ENCODE measurements at places on chromosomes 11 and 22. TPM values are rescaled to one million over a fixed set of nuclear protein-coding genes. Genes with fewer than 3 reads are reported as not detected.
A peak's percentile ranks its signal among the peaks of the same experiment; 100 is the strongest.

DMC1 gene
- 0.40 TPM for total RNA-seq

DNA sequence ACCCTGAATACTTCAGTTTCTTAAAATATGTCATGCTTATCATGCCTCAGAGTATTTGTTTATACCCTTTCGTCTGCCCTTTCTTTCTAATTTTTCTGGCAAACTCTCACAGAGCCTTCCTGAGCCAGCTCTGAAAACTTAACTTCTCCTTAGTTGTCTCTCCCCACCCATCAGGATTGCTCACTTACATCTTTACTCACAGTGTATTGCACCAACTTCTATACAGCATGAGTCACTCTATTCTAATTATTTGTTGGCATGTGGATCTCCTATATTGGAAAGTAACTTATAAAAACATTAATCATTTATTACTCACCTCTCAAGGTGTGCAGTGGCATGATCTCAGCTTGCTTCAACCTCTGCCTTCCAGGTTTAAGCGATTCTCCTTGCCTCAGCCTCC lies 114.9 kb downstream of the FANCF start:
- no peak for DNase-seq

- no peak for DNase-seq
Observed at GRCh38 chr22:39718921-39719475, 148.4 kb downstream of the CACNA1I start.

GRCh38 chr11:45285930-45286632 lies at the start of gene SYT13:
SYT13 (minus strand) TSS chr11:45286341; CDS start chr11:45286207, 134 bp downstream.
- peak; percentile 72 for DNase-seq

DNA sequence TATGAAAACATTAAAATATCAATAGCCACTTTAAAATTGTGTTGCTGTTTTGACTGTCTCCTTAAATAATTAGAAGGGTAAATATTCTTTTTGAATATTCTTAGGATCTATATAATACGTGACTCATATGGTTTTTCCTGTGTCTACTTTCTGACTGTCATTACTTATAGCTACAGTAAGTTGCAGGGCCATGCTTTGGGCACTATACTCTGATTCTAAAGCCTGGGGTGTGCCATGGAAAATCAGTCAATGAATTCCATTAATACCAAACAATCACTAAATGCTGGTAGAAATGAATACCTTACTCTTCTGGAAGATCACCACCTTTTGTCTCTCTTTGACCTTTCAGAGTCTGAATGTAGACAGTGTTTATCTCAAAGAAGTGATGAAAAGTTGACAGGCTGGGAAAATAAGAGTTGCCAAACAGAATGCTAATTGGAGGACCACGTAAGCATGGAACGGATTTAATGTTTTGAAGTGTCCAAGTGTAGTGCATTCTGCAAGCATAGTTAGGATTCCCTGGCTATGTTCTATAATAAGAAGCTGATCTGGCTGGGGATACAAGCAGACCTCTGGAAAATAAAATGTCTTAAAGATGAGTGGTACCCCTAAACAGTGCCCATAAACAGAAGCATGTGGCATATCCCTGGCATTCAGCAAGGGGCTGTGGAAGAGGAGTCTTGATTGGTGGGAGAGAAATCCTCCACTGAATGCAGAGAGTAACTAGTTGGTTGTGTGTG lies 16.8 kb downstream of the LUZP2 start:
- no peak for DNase-seq

DNA sequence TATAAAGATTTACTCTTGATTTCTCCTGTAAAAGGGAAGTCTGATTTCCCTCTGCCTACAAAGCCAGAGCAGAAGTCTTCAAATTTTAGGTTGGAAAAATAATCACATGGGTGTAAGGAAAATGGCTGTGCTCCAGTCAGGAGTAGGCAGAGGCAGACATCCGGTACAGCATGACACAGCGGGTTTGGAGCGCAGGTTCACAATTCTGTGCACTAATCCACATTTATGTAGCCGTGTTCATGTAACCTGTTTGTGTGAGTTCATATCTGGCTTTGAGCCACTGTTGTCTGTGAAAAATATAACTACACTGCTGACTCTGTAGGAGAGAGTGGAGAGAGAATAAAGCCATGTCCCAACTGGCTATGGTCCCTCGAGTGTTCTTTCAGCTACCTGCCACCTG lies 248.0 kb downstream of the CASP12 start:
- no peak for DNase-seq

- peak; percentile 44 for DNase-seq
Observed at GRCh38 chr11:7577291-7578190, 63.7 kb downstream of the PPFIBP2 start.

DNA sequence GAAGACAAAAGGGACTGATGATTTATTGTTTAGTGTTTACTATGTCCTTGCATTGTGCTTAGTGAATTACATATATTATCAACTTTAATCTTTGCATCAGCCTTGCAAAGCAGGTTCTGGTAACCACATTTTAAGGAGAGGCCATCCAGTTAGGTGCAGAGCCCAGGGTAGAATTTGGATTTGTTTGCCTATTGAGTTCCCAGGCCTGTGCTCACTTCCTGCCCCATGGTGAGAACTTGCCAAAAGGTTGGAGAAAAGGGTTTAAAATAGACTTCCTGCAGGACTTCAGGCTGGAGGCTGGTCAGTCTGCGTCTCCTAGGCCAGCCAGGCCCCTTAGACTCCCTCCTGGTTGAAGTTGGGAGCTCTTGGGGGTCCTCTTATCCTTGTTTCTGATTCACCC lies 72.1 kb downstream of the ATXN10 start:
- DNase-seq = no peak

SLC17A6 gene
- total RNA-seq = not detected

- no peak for DNase-seq
Observed at GRCh38 chr11:47061429-47062178, 115.1 kb downstream of the ARFGAP2 start.

DNA sequence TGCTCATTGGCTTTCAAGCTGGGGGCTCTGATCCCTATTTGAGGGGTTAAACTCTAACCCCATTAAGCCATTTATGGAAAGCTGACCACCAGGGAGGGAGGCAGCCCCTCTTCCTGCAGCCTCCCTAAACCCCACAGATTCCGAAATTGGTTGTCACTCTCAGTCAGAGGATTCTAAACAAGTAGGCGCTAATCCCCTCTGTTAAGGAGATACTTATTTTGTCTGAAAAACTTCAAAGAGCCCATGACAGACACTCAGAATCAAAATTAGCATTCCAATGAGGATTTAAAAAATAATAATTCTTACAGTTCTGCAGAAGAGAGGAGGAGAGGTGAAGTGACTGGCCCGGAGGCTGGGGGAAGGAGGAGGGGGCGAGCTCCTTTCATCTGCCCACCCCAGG lies 69.7 kb upstream of the LMO1 start:
- no peak for DNase-seq

AMOTL1 gene
- total RNA-seq = 54.3 TPM

CARD18 gene
- total RNA-seq = not detected

CPT1B gene
- total RNA-seq = 32.4 TPM

MRGPRX3 gene
- total RNA-seq = 0.17 TPM

GAB4 gene
- not detected for total RNA-seq

- DNase-seq = no peak
Observed at GRCh38 chr22:23405366-23405851, 174.7 kb downstream of the IGLL1 start.

CCDC73 gene
- not detected for total RNA-seq

DGAT2 gene
- total RNA-seq = 5.8 TPM

GRCh38 chr11:110505528-110506284 lies 76.0 kb downstream of the FDX1 start:
- no peak for DNase-seq

- no peak for DNase-seq
Observed at GRCh38 chr22:39808081-39808480, 85.5 kb downstream of the ENTHD1 start.

- DNase-seq = no peak
Observed at GRCh38 chr22:36734171-36735058, 30.9 kb upstream of the CACNG2 start.

MS4A15 gene
- not detected for total RNA-seq

DNA sequence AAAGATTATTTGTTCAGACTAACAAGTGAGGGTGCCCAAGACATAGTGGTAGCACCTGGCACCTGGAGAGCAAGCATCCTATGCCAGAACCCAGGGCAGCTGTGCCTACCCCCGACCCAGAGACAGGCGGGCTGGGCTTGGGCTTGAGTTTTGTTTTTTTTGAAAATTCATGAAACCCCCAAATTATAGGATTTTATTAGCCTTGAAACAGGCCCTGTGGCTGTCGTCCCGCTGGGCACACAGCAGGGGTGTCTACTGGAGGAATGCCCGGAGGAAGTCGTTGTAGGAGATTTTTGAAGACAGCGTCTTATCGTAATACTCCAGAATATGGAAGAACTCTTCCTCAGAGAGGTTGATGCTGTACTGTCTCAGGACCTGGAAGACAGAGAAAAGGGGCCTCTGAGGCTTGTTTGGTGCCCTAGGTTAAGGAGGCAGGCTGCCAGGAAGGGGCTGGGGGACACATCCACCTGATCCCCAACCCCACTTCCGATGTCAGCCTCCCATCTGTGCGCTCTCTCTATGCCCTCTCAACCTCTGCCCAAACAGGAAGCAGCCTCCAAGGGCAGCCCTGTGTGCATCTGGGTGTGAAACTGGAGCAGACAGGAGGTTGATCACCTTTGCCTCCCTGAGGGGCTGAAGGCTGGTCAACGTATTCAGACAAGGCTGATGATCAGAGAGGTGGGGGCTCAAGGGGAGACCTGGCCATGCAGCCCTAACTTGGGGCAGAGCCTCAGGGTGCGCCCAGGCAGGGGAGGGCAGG lies 117.0 kb downstream of the MPPED1 start:
- DNase-seq = no peak

DNA sequence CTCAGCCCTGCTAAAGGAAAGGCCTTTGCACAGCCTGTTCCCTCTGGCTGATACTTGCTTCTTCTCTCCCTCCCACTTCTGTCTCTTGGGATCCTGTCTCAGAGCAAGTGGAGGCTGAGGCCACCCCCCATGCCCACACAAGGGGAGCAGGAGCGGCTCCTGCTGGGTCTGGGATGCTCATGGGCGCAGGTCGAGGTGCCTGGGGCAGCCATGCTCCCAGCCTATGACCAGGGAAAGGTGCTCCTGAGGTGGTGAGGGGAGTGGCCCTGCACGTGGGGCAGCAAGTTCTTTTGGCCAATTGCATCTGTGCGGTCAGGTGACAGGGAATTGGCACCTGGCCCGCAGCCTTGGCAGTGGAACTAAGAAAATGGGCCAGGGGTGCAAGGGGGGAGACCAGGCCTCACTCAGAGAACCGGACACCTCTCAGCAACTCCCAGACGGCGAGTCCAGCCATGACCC lies 1.5 kb downstream of the MAPK11 start:
- DNase-seq = no peak

- no peak for DNase-seq
Observed at GRCh38 chr22:30968015-30968923, at the start of gene MORC2. MORC2 (minus strand) TSS chr22:30968774; CDS start chr22:30967889, 885 bp downstream.

DNA sequence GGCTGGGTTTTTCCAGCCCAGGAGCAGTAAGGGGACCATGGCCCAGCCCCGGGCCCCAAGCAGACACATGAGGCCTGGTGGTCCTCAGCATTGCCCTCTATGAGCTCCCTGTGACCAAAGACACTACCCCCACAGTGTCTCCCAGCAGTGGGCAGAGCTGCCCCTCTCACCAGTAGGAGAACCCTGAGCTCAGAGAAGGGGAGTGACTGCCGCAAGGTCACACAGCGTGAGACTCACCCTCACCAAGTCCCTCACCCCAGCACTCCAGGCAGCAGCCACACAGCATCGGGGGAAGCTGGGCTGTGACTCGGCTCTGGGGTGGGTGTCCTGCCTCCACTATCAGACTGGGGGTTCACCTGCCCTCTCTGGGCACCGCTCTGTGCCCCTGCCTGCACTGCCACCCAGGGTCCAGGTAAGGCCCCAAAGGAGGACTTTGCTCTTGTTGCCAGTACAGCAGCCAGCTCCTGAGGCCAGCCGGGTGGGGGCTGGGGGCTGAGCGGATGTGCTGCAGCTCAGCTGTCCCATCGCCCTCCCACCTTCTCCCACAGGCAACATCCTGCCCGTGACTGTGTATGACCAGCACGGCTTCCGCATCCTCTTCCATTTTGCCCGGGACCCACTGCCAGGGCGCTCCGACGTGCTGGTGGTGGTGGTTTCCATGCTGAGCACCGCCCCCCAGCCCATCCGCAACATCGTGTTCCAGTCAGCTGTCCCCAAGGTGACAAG lies 7.9 kb upstream of the SH3BP1 start:
- no peak for DNase-seq

GRCh38 chr11:5071799-5072198 lies 2.4 kb downstream of the OR52E1 start:
- no peak for DNase-seq

- DNase-seq = no peak
Observed at GRCh38 chr11:13487661-13488030, 8.2 kb downstream of the PTH start.

GRCh38 chr11:77454867-77455655 lies 18.8 kb downstream of the PAK1 start:
- no peak for DNase-seq

GRCh38 chr11:86553265-86553664 lies 119.2 kb downstream of the ME3 start:
- DNase-seq = peak; percentile 45

OR8K5 gene
- total RNA-seq = not detected

SLC22A25 gene
- total RNA-seq = 2.0 TPM

DNA sequence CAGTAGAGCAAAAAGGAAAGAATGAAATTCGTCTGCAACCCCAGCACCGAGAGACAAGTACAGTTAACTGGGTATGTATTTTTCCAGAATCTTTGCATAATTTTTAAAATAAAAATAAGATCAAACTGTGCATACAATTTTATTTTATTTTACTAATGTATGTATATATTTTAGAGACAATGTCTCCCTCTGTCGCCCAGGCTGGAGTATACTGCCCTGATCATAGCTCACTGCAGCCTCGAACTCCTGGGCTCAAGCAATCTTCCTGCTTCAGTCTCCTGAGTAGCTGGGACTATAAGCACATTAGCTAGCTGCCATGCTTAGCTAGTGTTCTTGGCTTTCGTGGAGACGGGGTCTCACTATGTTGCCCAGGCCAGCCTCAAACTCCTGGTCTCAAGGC lies 18.8 kb upstream of the DRD2 start:
- DNase-seq = no peak

GRCh38 chr22:45768490-45768889 lies 96.9 kb downstream of the ATXN10 start:
- DNase-seq = no peak

GRCh38 chr11:67648796-67649613 lies 1.5 kb downstream of the ACY3 start:
- no peak for DNase-seq

GRCh38 chr11:69696749-69697468 lies 6.9 kb downstream of the FGF19 start:
- DNase-seq = peak; percentile 35

DNA sequence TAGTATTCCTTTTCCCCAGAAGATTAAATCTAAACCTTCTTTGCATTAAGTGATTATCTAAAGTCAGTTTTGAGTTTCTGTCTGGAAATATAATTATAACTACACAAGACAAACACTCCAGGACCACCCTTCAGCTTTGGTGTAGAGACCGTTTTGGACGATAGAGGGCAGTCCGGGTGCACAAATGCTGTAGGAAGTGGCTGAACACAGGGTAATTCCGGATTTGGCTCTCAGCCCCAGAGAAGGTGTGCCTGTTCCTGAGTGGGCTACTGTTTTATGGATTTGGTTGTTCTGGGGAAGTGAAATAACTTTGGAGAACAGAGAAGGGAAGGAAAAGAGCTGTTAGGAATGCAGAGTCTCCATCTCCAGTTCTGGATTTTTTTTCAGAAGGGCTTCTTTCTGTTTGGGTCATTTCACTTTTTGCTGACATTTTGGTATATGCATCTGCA lies 14.8 kb downstream of the EXT2 start:
- peak; percentile 35 for DNase-seq

TTLL12 gene
- 105 TPM for total RNA-seq
